ENCODE measurements at places on chromosomes 16 and 17. TPM values are rescaled to one million over a fixed set of nuclear protein-coding genes. Genes with fewer than 3 reads are reported as not detected.

The CDH5 gene
- 48.8 TPM for total RNA-seq

The KRT222 gene
- 7.6 TPM for total RNA-seq

The CBLN1 gene
- total RNA-seq: not detected

DNA sequence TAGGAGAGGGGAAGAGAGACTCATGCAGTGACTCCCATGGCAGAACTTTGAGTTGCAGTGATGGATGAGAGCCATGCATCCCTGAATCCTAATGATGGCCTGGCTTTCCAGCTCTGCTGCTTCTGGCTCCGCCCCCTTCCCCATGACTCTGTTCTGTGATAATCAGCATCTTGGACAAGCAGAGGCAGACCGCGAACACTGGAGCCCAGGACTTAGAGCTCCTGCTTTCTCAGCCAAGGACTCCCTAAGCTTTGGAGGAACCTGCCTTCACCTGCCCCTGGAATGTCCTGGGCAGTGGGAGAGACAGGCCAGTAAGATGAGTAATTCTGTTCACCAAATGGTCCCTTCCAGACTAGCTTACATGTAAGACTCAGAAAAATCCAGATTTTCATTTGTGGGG, 12.5 kb downstream of the CCDC92B start:
- DNase-seq: no peak

DNA sequence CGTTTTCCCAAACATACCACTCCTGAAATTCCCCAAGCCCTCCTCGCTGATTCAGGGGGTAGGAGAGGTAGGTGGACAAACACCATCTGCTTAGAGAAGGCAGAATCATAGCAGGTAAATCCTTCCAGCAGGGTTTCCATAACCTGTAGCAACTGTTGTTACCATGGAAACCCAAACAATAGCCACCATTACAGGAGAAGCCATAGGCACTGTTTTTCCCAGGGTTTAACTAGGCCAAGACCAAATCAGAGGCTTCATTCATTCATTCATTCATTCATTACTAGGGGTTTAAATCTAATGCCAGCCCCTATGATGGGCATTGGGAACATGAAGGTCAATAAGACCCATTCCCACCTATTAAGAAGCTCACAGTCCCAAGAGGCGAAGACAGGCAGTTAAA, 25.5 kb upstream of the CIITA start:
- DNase-seq: no peak

GRCh38 chr16:57464523-57464922, 2.0 kb downstream of the POLR2C start:
- no peak for DNase-seq

- DNase-seq: no peak
Observed at GRCh38 chr17:65677932-65678331, 116.5 kb upstream of the AXIN2 start.

- no peak for DNase-seq
Observed at GRCh38 chr16:84839054-84839453, 19.3 kb downstream of the CRISPLD2 start.

DNA sequence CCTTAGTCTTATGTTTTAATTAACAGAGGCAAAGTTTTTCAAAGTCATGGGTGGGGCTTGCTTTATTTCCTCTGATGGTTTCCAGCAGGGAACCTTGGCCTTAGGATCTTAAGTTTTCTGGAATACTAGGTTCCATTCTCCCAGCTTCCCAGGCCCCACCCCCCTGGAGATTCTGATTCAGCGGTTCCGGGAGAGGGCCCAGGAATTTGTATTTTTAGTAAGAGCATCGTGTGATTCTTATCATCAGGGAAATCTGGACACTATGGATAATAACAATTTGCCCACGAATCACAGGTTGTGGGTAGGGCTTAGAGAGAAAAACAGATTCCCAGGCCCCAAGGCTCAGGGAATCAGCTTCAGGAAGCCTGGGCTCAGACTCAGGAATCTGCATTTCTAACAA, 263.6 kb downstream of the NTN1 start:
- DNase-seq: no peak

- DNase-seq: no peak
Observed at GRCh38 chr16:81818568-81818896, 39.4 kb downstream of the PLCG2 start.

GRCh38 chr16:70749681-70750601, 51.0 kb downstream of the VAC14 start:
- DNase-seq: no peak

GRCh38 chr17:45339646-45340605, 23.1 kb upstream of the MAP3K14 start:
- peak; percentile 32 for DNase-seq

GRCh38 chr16:78258375-78259065, 159.1 kb downstream of the WWOX start:
- no peak for DNase-seq

DNA sequence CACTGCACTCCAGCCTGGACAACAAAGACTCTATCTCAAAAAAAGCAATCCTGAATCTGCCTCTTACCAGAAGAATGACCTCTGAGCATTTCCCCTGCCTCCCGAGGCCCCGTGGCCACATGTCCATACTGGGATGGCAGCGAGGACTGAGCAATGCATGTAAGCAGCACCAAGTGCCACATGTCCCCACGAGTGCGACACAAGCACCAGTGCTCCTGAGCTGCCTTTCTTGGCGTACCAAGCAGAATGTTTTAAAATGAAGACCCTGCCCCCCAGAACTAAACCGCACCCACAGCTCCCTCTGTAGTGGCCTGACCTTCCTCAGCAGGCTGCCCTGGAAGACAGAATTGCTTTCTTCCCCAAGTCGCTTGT, 373.3 kb downstream of the SLC39A11 start:
- DNase-seq: no peak

DNA sequence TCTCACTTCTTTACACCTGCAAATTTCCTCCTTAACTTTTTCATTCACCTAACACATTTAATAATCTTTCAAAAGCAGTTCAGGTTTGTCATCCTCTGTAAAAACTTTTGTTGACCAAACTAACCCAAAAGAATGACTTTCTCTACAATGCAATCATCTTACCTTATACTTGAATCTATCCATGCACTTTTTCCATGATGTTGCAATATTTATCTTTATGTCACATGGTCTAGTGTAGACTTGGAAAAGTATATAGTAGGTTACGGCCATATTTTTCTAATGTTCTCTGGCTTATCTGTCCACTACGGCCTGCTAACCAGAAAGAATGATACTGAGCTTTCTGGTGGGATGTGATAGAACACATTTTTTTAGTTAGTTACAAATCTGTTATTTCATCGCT, 431.0 kb upstream of the SOX9 start:
- no peak for DNase-seq

GRCh38 chr16:80144191-80144590, 396.6 kb upstream of the DYNLRB2 start:
- DNase-seq: no peak

- no peak for DNase-seq
Observed at GRCh38 chr17:36048066-36048465, 16.0 kb upstream of the CCL18 start.

GRCh38 chr17:81488276-81488860, 24.2 kb downstream of the ACTG1 start:
- peak; percentile 89 for DNase-seq

DNA sequence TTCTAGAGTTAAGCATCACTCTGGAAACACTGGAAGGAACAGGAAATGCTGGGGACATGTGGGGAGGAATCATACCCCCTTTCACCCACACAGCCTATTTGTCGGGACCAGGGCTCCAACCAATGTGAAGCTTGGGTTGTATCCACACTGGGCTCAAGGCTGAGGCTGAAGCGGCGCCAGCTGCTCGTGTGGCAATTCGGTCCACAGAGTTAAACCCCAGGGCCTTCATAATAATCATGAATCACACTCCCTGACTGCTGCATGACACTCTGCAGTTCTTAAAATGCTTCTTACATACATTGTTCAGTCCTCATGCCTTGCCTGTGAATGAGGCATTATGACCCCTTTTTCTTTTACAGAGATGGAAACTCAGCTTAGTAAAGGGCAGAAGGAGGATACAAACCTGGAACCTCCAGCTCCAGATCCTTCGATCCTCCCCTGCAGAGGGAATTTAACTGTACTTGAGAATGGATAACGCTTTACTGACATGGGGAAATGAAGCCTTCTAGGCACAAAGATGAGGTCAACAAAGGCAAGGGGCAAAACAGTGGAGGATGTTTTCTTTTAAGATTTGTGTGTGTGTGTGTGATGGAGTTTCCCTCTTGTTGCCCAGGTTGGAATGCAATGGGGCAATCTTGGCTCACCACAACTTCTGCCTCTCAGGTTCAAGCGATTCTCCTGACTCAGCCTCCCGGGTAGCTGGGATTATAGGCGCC, 72.7 kb downstream of the SOX9 start:
- DNase-seq: no peak

GRCh38 chr17:62191390-62192361, 126.6 kb upstream of the MED13 start:
- DNase-seq: no peak

Data from spleen (tissue), 13 donors.